NCI-H1105 treated with DMSO at 0.1 percent for 48 hours (cell line): ENCODE measurements at places on chromosomes 1 and 21.

- no peak for DNase-seq
These were observed 84.9 kb downstream of the LYST start for GRCh38 chr1:235781807-235782206.

DNA sequence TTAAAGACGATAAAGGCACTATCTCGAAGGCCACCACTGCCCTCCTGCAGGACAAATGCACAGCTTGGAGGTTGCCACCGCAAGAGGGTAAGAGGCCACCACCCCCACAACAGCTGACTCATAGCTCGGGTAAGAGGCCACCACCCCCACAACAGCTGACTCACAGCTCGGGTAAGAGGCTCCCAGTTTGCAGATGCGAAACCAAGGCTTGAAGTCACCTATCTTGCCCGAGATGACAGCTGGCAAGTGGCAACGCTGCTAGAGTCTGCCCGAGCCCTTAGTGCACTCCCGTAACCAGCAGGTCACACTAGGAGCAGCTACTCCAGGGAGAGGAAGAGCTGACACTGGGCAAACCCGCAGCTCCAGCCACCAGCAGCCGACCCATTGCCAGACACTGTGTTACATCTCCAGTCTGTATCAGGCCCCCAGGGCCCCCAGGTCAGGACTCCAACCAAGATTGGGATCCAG is 17.1 kb upstream of the SPSB1 start:
- no peak for DNase-seq

GRCh38 chr1:220970311-220970710 is 91.1 kb downstream of the HLX start:
- no peak for DNase-seq

DNA sequence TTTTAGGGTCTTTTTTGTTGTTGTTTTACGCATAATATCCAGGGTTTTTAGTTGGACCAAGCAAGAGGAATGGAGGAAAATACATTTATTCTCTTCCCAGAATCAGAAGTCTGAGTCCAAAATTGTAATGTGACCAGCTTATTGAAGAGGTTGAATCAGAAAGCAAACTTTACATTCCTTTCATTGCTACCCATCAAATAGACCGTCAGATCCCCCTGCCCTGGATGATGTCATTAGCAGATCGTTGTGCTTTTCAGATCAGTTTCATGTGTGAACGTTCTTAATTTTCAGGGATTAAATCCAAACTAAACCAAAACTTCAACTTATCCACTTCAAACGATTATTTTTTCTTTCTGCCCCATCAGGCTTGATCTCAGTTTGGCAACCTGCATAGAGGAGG is 85.7 kb upstream of the NGF start:
- DNase-seq: no peak

- DNase-seq: no peak
These were observed 6.3 kb upstream of the IFNGR2 start for GRCh38 chr21:33396951-33397350.

- no peak for DNase-seq
These were observed 71.7 kb upstream of the MROH9 start for GRCh38 chr1:170863621-170864020.

DNA sequence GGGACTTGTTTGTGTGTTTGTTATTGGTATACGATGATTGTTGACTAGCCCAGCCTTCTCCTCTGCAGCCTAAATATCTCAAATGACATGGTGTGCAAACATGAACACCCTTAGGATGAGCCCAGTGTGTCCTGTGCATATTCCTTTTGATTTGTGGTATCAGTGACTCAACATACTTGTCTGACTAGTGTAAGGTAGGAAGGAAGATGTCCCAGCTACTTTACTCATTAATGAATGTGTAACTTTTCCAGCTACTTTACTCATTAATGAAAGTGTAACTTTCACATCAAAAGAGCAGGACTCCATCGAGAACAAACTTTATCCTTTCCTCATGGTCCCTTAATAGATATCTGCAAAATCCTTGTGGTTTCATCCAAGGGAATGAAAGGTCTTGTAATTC is 2.7 kb upstream of the ZNF692 start:
- no peak for DNase-seq

- DNase-seq: no peak
These were observed 140.3 kb downstream of the FOXD2 start for GRCh38 chr1:47578026-47578720.

DNA sequence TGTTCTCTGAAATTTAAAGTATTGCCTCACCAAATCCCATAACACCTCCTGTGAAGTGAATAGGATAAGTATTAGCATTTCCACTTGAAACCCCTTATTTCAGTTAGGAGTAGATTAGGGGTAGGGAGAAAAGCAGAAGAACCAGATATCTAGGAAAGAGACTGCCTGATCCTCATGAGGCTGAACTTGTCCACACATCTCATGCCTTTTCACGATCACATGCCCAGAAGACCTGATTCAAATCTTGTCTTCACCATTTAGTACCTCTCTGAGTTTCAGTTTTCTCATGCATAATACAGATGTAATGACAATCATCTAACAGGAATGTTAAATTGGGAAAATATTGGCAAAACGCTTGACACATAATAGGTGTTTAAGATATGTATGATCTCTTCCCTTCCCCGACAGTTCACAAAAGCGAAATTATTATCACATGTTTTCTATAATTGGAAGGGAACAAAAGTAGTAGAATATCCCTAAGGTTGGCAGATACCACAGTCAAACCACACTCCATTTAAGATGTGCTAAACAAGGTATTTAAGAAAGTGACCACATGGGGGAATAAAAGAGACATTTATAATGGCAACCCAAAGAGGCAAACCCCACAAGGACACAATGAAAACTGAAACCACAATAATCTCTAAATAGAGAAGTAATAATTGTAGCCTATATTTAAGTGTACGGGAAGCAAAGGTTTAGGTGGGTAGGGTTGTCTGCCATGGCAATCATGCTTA is 25.2 kb downstream of the GFI1 start:
- no peak for DNase-seq

- DNase-seq: no peak
These were observed 2.0 kb upstream of the COQ8A start for GRCh38 chr1:226937940-226938725.

GRCh38 chr1:198669023-198669698 is 30.3 kb downstream of the PTPRC start:
- DNase-seq: no peak

DNA sequence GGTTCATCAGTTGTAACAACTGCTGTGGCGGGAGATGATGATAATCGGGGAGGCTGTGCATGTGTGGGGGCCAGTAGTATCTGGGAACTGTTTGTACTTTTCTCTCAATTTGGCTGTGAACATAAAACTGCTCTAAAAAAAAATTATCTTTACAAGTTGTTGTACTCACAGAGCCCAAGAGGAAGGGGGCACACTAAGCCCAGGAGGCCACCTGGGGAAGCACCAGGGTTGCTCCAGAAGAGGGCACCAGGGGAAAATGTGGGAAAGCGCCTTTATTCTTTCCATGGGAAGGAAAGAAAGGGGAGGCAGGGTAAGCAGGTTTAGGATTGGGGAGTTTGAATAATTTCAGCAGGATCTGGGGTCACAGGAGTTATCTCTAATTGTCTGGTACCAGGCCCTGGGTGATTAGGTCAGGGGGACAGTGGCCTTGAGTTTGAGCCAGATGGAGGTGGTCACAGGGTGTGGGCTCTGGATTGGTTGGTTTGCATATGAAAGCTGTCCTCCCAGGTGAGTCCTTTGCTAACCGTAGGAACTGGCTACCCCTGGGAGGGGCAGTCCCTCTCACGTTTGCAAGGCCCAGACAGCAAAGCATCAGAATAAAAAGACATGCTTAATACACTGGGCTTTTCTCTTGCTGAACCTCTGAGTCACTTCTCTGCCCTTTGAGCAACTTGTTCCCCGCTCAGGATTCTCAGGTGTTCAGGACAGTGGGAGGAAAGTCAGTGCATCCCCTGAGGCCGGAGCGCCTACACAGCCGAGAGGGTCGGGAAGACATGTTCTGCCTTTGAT is 11.2 kb downstream of the MYOC start:
- no peak for DNase-seq
